Hematopoietic multipotent progenitor cell treated with erythropoietin and hydrocortisone succinate and interleukin-3 and kit ligand, for 8 days (in vitro differentiated cells): ENCODE measurements at places on chromosomes 2 and 18.
A peak's percentile ranks its signal among the peaks of the same experiment; 100 is the strongest.

- DNase-seq: no peak
These were observed 70.3 kb downstream of the ANTXR1 start for GRCh38 chr2:69083235-69083748.

DNA sequence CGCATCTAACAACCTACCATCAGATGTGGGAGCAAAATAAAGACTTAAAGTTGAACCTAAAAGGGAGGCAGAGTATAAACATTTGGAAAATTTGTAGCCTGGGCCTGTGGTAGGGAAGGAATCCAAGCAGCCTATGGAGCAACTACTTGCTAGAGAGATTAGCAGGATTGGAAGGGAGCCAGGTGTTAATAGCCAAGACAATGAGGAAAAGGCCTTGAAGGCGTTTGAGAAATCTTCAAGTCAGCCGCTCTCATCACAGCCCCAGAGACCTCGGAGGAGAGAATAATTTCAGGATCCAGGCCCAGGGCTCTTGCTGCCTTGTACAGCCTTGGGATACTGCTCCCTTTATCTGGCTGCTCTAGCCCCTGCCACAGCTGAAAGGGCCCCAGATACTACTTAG is 219.7 kb downstream of the THSD7B start:
- DNase-seq: no peak

DNA sequence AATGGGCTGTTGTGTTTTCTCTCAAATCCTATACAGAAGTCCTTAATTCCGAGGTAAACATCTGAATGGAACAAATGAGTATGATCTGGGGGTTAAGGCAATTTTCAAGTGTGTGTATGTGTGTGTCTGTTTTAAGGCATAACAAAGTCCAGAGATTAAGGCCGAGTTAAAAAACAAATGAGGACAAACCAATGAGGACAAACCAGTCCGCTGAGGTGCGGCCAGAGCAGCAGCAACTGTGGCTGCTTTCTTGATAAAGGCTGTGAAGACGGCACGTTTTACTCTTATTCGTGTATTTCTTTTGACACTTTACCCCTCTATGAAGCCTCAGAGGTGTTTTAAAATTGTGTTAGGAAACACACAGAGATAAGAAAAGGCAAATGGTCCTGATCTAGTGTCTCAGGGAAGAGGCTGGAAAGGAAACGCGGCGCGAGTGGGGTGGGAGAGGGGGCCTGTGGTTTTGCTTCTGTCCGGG is 495 bp upstream of the GULP1 start:
- peak; percentile 10 for DNase-seq

DNA sequence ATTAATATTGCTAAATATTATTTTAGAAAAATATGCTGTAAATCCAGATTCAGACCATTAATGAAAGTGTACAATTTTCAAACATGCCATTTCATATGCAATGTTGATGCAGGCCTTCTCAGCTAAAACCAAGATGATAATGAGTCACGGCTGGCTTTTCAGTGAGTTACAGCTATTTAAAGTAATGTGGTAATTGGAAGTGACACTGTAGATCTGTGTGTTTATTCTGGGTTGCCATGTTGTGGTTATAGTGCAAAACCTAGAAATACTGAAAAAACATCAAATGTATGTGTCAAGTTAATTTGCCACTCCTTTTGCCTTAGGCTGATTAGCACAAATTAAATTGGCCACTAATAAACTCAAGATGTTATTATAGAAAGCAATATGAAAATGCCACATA is 506.6 kb downstream of the ERBB4 start:
- no peak for DNase-seq

DNA sequence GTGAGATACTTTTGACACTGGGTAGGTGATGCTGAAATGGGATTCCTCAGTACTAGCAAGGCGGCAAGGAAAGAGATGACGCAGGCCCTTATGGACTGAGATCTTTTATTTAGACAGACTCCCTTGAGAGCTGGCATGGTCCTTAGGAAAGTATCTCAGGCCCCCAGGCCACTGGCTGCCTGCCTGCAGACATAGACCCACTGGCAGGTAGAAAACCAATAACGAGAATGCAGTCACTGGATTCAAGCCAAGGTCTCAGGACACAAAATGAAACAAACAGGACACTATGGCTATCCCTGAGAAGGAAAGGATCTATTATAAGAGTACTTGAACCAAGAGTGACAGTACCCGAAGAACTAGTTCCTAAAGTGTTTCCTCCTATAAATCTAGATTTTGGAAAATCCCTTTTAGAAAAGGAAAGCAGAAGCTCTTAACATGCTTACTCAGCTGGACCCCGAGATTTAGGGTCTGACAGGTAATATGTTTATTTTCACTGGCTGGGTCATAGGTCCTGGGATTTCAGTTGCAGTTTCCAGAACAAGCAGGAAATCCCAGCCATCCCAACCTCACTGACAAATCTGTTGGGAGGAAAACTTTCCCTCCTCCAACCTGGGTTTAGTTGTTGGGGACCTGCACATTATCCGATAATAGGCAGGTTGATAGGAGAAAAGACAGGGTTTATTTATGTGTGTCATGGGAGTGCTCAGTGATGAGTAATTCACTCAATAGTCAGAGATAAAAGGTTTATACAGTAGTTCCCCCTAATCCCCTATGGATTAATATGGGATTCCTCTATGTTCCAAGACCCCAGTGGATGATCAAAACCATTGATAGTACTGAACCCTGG is 44.5 kb downstream of the COMMD1 start:
- DNase-seq: no peak

- DNase-seq: no peak
These were observed 3.2 kb downstream of the NRP2 start for GRCh38 chr2:205685314-205686055.

GRCh38 chr2:65845442-65846182 is 413.2 kb upstream of the SPRED2 start:
- no peak for DNase-seq

DNA sequence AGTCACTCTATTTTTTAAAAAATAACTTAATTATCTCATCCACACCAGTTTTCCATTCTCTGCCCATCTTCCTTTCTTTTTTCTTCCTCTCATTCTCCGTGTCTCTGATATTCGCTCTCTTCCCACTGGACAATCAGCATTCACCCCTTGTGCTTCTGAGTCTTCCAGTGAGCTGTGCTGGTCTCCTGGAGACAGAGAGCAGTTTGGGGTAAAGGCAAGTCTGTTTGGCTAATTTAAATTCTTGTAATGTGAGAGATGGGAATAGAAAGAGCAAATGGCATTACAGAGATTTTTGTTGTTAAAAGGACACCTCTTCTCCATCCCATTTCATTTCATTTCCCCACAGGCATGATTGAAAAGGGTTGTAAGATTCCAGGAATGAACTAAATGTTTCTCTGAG is 107.5 kb downstream of the DTNA start:
- DNase-seq: no peak

DNA sequence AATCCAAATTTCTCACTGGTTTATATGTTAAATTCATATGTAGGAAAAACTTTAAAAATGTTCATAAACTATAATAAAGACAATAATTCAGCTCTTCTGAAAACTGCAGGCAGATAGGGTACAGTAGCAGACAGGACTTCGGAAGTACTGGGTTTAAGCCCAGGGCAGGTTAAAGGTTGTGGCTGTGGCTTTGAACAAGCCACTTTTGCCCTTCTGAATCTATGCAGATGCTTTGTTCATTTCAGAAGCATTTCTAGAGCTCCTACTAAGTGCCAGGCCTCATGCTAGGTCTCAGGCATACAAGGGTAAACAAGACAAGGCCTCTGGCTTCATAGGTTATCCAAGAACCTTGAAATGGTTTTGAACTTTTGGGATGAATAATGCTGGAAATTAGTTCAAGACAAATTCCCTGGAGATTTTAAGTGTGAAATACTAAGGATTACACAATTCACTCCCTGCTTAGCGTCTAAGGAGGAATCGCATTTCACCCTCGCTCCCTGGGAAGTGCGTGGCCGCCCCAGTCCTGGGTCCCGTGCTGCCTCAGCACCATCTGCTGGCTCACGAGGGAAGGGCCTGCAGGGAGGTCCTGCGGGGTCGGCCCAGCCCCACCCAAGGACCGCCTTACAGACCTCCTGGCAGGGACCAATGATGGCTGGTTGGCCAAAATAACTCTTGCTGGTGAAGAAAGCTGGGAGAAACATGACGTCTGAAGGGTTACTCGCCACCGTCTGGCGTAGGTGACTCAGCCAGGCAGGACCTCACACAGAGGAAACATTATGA is 67.7 kb upstream of the L3MBTL4 start:
- DNase-seq: peak; percentile 10

GRCh38 chr2:193793914-193794313 is 1599.2 kb upstream of the TMEFF2 start:
- no peak for DNase-seq

DNA sequence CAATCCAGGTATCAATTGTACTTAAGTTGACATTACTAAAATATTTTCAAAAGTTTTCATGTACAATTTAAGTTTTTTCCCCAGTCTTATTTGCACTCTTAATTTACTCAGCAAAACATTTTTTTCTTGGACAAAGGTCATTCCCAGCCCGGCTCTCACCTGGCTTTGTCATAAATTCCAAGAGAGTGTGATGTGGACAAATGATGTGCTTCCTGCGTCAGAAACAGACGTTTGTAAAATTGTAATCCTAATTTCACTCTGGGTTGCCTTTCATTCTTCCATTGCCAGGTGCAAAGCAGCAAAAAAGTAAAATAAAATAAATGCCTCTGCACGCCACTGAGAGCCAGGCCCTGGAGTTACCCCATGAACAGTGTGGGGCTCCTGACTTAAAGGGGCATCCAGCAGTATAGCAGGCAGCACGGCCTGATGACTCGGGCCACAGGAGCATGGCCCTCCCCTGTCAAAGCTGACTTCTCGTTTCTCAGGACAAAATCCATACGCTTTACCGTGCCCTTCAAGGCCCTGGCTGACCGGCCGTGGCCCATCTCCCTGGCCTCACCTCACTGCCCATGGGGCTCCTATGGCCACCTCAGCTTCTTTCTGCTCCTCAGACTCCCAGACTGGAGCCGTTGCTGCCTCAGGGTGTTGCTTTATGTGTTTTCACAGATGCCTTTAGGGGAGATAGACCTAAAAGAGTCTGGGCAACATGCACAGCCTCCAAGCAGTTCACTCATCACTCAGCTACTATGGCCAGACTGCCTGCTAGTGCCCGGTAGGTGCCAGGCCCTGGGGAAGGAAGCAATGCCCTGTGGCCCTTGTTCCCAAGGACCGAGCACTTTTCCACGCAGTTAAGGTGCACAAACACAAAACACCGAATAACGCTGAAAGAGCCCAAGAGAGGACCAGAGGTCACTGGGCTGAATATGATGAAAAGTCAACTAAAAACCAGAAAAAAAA is 7.6 kb upstream of the TMEM185B start:
- no peak for DNase-seq

DNA sequence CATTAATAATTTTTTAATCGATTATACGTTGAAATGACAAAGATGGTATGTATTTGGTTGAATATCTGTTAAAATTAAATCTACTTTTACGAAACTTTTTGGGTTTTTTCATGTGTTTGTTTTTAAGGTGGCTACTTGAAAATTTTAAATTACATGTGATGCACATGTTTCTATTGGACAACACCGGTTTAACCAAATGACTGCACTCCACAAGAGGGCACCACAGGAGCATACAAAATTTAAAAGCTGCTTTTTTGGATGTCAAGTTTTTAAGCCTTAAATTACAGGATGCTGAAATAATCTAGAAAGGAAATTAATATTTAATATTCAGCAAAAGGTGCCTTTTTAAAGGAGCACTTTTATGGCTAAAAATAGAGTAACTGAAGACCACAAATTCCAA is 98.7 kb downstream of the ACVR1 start:
- DNase-seq: peak; percentile 59

- no peak for DNase-seq
These were observed 64.9 kb downstream of the CDH2 start for GRCh38 chr18:28112056-28112470.

DNA sequence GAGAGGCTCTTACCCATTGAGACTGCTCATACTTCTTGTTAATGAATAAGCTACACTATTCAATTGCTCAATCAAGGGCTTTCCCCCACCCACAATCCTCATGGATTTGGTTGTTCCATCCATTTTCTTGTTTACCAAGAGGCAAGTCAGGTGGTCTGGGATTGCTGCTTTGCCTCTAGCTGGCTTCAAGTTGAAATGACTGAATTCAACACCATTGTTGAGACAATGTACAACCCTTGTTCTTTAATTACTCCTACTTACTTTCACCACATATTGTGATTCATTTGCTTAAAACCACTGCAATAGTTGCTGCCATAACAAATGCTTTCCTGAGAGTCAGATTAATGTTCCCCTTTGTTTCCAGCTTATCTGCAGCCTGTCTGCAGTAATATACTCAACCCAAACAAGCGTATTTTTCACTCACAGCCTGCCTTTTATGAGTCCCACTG is 532.2 kb downstream of the RIT2 start:
- DNase-seq: no peak

DNA sequence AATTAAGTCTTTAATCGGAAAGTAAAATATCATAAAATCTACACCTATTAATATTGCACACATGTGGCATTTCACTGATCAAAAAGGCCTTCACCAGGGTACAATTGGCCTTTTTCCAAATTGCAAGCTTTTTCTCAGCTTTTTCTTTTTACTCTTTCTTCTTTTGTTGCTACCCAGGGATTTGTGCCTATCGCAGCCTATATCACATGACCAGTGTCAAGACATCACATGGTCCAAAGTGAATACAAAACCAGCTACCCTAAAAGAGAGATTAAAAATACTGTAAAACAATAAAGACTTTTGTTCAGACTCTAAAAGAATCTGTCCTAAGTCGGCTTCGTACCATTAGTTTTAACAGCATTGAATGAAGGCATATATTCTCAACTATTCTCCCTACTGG is 15.0 kb upstream of the OTX1 start:
- no peak for DNase-seq

- no peak for DNase-seq
These were observed 90.0 kb upstream of the PPP1CB start for GRCh38 chr2:28661589-28662001.

DNA sequence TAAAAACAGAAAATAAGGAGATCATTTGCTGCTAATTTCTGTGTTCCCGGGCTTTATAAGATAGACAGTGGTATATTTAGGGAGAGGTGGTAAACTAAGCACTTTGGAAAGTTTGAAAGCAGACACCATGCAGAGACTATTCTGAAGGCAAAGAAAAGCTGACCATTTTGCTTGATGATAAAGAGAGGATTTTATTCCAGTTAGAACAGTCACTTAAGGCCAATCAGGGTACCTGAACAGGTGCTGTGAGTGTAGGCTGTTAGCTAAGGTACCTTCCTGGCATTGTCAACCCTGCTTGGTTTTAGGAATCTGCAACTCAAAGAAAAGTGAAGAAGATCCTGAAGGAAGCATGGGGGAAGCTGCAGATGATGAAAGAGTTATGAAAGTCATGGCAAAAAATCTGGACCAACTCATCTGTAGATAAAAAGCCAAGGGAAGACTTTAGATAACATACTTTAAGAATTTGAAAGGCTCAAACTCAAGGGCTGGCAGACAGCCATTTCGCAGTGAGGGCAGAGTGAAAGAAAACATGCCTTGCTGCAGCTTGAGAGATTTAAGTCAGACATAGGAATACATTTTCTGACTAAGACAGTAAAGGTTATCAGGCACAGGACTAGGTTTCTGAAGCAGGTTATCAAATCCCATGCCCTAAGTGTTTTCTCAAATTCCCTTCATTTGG is 80.1 kb upstream of the ARL5A start:
- peak; percentile 8 for DNase-seq
